ENCODE measurements at places on chromosomes 1 and 21. TPM values are rescaled to one million over a fixed set of nuclear protein-coding genes. Genes with fewer than 3 reads are reported as not detected.

GRCh38 chr1:60488847-60489246 is 415.3 kb upstream of the C1orf87 start:
- no peak for DNase-seq

DNA sequence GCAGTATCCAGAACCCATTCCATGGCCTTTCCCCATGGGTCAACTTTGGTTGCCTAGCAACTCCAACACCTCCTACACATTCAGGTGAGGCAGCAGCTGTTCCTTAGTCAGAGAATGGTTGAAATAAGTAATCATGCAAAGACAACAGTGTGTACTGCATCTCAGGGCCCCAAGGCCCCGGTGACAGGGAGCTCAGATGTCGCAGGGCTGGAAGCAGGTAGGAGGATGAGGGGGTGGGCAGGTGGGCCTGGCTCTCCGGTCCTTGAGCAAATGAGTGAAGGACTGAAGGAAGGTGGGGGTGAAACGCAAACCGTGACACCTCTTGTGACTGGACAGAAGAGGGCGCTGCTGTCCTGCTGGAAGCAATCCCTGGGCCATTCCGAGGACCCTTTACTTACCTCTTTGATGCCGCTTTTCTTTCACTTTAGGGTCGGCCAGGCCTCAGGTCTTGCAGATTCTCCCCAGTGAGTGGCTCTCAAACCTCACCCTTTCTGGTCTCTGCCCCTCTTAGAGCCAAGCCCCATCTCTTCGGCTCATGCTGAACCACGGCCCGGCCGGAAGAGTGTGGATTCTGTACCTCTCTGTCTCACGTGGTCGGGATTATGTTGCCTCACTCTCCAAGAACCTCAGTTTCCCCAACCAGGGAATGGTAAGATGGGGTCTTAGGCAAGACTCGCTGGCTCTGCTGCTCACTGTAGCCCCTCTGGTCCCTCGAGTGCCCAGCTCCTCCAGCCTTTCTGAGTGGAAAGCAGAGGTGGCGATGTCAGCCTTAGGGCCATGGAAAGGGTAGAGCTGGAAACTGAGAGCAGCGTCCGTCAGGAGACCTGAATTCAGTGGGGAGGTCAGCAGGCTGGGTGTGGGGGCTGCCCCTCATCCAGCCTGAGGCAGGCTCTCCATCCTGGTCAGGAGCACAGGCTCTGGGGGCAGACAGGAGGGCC is 5.6 kb upstream of the KCNA10 start:
- peak; percentile 25 for DNase-seq

GRCh38 chr1:92411511-92411910 is 75.2 kb downstream of the GFI1 start:
- DNase-seq: peak; percentile 27

DNA sequence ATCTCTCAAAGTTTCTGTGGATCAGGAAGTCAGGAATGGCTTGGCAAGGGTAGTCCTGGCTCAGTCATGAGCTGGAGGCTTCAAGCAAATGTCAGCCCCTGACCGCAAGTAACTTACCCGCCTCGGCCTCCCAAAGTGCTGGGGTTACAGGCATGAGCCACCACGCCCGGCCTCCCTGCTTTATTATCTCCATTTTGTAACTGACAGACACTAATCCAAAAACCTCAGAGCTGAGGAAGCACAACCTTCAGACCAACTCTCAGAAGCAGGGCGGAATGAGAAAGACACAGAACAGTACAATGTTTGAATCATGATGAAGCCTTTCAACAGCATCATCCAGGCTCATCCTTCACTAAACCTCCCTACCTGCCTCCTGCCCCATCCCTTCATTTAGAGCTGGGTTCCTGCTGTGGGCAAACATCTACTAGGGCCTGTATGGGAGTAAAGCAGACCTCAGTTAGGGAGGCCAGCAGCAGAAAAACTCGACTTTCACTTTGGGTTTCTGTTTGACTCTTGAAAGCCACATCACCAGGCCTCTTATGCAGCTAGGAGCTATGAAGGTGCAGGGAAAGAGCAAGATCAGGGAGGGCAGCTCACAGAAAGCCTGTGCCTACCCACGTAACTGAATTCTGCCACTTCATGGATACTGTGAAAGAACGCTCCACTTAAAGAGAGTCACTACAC is 84.4 kb upstream of the RAB4A start:
- peak; percentile 27 for DNase-seq

GRCh38 chr1:40842691-40843090 is 19.5 kb downstream of the CITED4 start:
- no peak for DNase-seq

DNA sequence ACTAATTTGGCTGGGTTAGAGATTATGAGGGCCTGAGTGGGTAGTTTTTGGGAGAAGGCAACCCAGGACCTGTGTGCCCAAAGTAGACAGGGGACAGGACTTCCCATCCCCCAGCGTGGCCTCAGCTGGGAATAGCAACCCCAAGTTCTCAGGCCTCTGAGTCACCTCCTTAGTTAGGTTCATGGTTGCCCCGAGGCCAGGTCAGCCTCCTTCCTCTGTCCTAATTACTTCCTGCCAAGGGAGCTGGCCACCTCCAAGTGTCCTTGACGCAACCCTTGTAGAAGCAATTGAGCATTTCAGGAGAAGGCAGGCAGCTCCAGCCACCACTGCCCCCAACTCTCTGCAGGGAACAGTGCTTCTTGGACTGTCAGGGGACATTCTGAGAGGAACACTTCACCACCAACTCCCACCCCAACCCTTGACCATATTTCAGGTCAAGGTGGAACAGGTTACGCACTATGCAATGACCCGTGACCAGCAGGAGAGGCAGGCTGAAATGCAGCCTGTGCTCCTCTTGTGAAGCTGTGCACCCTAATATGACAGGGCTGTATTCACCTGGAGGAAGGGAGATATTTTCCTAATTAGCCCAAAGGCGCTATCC is 5.1 kb upstream of the NT5C1A start:
- DNase-seq: no peak

SMIM12 gene
- polyA plus RNA-seq: 30.0 TPM

NPHS2 gene
- polyA plus RNA-seq: 0.22 TPM

RNF207 gene
- 40.0 TPM for polyA plus RNA-seq
